ENCODE measurements at places on chromosomes 13 and 19. TPM values are rescaled to one million over a fixed set of nuclear protein-coding genes. Genes with fewer than 3 reads are reported as not detected.

Gene ATP7B
- polyA plus RNA-seq, result 1.7 TPM

Gene RSPH6A
- not detected for polyA plus RNA-seq

Gene CD209
- 9.8 TPM for polyA plus RNA-seq

Gene IZUMO2
- not detected for polyA plus RNA-seq

Gene IL4I1
- polyA plus RNA-seq, result 2.1 TPM

Gene PSPN
- polyA plus RNA-seq, result 0.86 TPM

Gene CACNA1A
- polyA plus RNA-seq, result 35.4 TPM

Gene BORA
- 2.4 TPM for polyA plus RNA-seq

Gene LDLR
- 105 TPM for polyA plus RNA-seq

Gene RUBCNL
- 2.3 TPM for polyA plus RNA-seq

Gene NCCRP1
- polyA plus RNA-seq, result not detected

Gene NR2F6
- 22.6 TPM for polyA plus RNA-seq

Gene CDKN2D
- polyA plus RNA-seq, result 11.2 TPM

Gene IGFL3
- polyA plus RNA-seq, result not detected

Gene C19orf85
- not detected for polyA plus RNA-seq

Gene SYNGR4
- not detected for polyA plus RNA-seq

Gene PGLYRP1
- not detected for polyA plus RNA-seq

Gene SHKBP1
- polyA plus RNA-seq, result 118 TPM

Gene NDUFS7
- polyA plus RNA-seq, result 4.7 TPM

Gene ERF
- polyA plus RNA-seq, result 147 TPM

Gene GJB2
- 0.24 TPM for polyA plus RNA-seq

Gene PSG2
- polyA plus RNA-seq, result not detected

Gene SIGLEC10
- 11.7 TPM for polyA plus RNA-seq

Gene MPHOSPH8
- 49.0 TPM for polyA plus RNA-seq

Gene VSTM2B
- polyA plus RNA-seq, result 1.3 TPM

Gene ZNF549
- 2.8 TPM for polyA plus RNA-seq

Gene ARHGEF1
- 443 TPM for polyA plus RNA-seq

Gene FBN3
- 0.64 TPM for polyA plus RNA-seq

Gene TRIP10
- 425 TPM for polyA plus RNA-seq

Gene OR4F17
- not detected for polyA plus RNA-seq

Gene TMEM161A
- polyA plus RNA-seq, result 5.5 TPM

Gene ZNF738
- polyA plus RNA-seq, result 9.3 TPM

Gene GIPR
- not detected for polyA plus RNA-seq

Gene ZNF296
- polyA plus RNA-seq, result not detected

Gene CGB5
- not detected for polyA plus RNA-seq

Gene MEIOSIN
- polyA plus RNA-seq, result 0.05 TPM

Gene OR7D2
- polyA plus RNA-seq, result 0.07 TPM

Gene METTL21C
- polyA plus RNA-seq, result not detected

Gene CPB2
- not detected for polyA plus RNA-seq

Gene BRD4
- 58.6 TPM for polyA plus RNA-seq

Gene MIER2
- polyA plus RNA-seq, result 33.9 TPM

Gene F10
- polyA plus RNA-seq, result 6.1 TPM

Gene JAK3
- polyA plus RNA-seq, result 6.9 TPM

Gene PKN1
- polyA plus RNA-seq, result 118 TPM

Gene CEBPA
- polyA plus RNA-seq, result 10.1 TPM

Gene STOML3
- not detected for polyA plus RNA-seq

Gene IQCN
- polyA plus RNA-seq, result 0.59 TPM

Gene POSTN
- 20.2 TPM for polyA plus RNA-seq

Gene SYCN
- polyA plus RNA-seq, result not detected

Gene GFY
- not detected for polyA plus RNA-seq

Gene SPRED3
- polyA plus RNA-seq, result 1.4 TPM

Gene MIA
- polyA plus RNA-seq, result 8.3 TPM

Gene SMIM24
- 0.48 TPM for polyA plus RNA-seq

Gene PTOV1
- 78.7 TPM for polyA plus RNA-seq

Gene HIPK4
- polyA plus RNA-seq, result 0.24 TPM

Gene NKPD1
- 0.16 TPM for polyA plus RNA-seq
